Immature natural killer cell (primary cell): ENCODE measurements at places on chromosomes 11 and 22.

GRCh38 chr11:121367001-121367843 lies 74.7 kb downstream of the SC5D start:
- DNase-seq: peak; percentile 53

DNA sequence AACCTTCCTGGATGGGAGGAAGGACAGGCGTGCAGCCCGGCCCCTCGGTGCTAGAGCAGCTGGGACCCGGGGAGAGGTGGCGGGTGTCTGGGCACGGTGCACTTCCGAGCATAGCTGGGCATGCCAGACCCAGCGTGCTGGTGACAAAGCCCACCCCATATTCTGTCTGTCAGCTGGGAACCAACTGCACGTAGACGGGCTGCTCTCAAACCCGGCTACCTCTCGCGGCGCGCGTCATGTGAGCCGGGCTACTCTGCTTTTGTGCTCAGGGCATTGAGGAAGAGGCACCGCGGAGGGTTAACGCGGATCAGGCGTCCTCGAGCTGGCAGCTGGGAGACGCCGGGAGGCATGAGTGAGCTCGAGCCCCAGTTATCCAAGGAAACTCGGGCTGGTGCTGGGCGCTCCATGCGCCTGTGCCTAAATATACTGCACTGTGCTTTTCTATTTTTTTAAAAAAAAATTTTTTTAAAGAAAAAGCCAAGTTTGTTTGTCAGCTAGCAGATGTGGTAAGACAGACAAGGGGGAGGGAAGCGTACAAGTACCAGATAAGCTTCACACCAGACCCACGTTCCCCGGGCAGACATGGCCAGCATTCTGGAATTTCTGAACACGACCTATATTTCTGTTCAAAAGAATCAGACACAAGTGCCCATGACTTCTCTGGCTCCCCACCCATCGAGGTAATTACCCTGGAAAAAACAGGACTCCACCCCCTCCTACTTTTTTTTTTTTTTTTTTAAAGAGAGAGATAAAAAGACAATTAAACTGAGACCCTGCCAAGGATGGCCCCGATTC lies 425.6 kb downstream of the SHANK2 start:
- DNase-seq: no peak

GRCh38 chr11:19674836-19675235 lies 37.8 kb upstream of the NAV2 start:
- no peak for DNase-seq

DNA sequence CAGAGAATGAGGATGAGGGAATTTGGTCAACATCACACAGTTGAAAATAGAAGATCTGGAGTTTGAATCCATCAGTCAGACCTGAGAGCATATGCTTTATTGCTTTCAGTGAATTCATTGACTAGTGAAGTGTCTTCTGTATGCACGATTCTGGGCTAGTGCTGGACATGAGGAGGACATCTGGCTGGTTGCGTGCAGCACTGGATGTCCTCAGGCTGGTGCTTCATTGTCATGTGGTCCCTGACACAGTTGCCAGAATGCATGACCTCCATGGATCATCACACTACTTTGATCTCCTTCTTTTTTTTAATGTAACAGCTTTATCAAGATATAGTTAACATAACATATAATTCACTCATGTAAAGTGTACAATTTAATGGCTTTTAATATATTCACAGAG lies 44.5 kb upstream of the MMP7 start:
- no peak for DNase-seq

GRCh38 chr11:78876676-78877075 lies 302.0 kb upstream of the NARS2 start:
- DNase-seq: no peak

DNA sequence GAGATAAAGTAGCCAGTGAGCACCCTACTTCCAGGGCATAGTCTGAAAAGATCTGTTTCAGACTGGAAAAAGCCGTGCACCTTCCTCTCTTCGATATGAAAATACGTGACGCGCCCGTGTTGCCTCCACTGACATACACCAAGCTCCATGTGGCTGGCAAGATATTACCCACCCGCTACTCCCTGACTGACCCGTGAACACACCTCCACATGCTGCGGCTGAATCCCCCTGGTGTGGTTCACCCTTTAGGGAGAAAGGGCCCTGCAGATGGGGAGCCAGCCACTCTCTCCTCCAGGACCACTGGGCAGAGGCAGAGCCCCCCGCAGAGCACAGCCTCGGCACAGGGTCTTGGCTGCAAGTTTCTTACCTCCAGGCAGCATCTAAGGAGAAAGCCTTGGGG lies 245.0 kb downstream of the BRD1 start:
- DNase-seq: no peak

DNA sequence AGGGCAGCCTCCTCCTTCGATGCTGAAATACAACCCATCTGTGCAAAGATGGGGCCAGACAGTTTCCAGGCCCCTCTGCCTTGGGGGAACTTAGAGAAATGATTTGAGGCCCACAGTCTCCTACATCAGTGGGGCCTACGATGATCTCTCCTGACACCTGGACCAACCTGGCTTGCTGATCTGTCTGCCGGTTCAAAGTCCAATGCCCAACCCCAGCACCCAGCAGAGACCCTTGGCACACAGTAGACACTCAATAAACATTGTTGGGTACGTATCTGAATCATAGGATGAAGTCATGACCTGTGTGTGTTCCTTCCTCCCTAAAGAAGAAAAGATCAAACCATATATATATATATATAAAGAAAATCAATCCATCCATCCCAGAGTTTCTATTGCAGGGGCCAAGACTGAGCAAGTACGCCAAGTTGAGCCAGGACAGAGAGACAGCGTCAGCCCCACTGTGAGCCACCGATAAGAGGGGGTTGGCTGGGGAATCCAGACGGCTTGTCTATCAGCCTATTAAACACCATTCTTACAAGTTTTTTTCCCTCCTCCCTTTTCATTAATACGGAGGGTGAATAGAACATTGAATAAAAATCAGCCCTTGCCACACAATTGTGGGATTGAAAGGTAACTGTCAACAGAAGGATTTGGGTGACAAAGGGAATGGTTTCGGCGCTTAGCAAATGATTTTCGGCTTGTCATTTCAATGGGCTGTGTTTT lies 244.1 kb downstream of the MN1 start:
- DNase-seq: no peak

GRCh38 chr11:78828676-78829075 lies 254.0 kb upstream of the NARS2 start:
- DNase-seq: no peak
